Endodermal cell (in vitro differentiated cells): ENCODE measurements at places on chromosomes 5 and 9.

DNA sequence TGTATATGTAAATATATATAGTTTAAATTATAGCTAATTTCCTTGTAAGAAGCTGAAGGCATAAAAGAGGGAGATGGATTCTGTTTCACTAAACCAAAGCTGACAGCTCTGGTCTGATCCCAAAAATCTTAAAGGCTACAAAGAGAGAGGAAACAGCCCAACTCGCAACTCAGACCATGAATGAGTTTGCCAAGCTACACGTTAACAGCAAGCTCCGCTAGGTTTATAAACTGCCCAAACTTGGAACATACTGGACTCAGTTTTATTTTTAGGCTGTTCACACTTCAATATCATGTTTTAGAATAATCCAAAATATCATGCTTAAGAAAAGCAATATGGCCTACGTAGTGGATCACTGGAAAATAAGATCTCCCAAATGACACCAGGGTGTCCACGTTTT, 318.3 kb upstream of the RPS23 start:
- DNase-seq = no peak

- DNase-seq = no peak
Observed at GRCh38 chr5:170418736-170419135, 29.6 kb upstream of the KCNMB1 start.

DNA sequence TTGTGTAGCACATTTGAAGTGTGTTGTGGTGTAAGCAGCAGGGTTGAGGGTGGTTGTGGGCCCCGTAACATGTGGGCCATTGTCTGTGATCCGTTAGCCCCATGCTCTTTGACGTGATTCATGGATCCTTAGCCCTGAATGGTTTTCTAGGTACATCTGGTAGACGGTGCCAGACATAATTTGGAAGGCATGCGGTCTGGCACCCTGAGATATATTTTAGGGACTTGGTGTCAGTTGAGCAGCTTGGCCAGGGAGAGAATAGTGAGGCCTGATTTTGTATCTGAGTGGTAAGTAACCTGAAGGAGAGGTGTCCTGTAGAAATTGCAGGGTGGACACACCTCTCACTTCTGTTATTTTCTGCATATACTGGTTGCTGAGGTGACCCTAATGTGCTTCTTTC, 10.9 kb downstream of the SH3GL2 start:
- DNase-seq = no peak

DNA sequence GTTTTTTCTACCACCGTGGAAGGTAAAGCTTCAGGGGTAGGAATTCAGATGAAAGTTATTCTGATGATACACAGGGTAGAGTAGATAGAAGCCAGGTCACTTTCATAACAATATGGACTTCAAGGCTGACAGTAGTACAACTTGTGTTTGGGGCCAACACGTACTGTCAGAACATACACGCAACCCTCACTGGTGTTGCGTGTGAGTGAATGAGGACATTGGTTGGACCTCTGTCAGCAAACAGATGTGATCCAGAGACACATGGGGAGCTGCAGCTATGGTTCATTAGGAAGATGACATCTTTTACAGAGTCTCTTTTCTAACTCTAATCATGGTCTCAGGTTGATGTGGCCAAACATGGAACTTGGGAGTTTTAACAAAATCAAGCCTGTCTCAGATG, 70.1 kb upstream of the MOCS2 start:
- DNase-seq = no peak

DNA sequence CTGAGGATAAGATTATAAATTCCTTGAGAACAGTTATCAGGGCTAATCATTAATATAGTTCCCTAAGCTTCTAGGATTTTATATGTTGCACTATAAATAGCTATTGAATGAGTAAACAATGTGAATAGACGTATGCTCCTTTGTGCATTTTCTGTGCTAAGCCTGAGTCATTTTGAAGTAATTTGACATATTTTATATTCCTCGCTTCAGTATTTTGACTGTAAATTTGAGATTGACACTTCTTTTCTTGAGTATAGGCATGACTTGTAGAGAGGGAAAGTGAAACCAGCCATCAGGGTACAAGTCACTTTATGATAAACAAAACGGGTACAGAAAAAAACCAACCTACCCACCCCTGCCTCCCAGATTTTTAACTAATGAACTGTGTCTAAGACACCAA, 367.7 kb upstream of the PRR16 start:
- no peak for DNase-seq

DNA sequence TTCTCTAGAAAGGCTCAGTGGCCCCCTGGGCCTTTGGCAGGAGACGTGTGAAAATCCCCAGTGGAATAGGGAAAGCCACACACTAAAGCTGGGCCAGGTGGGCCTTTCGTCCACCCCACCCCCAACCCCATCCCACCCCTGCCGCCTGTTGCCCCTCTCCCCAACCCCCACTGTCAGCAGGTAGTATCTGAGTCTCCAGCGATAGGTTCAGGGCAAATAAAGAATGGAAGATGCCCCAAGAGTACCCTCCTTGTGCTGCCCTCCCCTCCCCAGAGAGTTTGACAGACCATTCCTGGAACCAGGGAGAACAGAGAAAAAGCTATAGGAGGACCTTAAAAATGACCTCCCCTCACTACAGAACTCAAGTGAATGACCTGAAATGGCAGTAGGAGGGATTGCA, 36.7 kb upstream of the UBE2D2 start:
- DNase-seq = no peak

DNA sequence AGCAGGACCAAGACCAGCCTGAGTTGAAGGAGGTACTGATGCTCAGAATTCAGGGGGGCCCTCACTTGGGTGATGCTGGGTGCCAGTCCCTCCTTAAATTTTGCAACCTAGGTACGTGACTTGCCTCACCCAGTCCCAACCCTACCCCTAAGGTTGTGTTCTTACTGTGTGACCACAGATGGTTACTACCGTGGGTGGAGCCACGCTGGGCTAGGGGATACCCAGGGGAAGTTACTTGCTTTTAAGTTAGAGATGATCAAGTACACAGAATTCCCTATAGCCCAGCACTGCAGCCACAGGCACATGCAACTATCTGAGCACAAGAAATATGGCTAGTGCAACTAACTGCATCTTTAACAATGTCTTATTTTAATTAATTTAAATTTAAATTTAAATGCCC, 32.9 kb downstream of the NXNL2 start:
- no peak for DNase-seq

- DNase-seq = peak; percentile 59
Observed at GRCh38 chr5:149237662-149238061, 34.0 kb upstream of the AFAP1L1 start.

DNA sequence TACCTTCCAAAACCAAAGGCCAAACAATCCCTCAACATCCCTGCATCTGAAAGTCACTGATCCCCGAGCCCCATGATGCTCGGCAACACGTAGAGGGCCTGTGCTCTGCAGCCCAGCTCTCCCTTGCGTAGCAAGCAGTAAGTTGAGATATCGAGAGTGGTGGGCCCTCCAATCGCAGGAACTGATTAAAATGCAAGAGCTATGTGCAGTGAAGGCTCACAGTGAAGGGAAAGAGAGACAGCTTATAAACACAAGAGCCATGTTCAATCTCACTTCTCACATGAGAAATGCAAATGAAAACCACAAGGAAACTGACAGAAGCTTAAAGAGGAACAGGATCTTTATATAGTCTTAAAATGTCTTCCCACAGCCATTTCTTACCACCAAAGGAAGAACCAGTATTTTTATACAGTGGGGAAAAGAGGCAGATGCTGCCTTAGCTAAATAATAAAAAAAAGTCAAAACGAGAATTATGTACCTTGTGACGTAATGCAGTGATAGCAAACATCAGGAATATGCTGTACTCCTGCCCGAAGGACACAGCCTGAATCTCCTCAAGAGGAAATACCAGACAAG, 24.6 kb downstream of the TTF1 start:
- DNase-seq = no peak

DNA sequence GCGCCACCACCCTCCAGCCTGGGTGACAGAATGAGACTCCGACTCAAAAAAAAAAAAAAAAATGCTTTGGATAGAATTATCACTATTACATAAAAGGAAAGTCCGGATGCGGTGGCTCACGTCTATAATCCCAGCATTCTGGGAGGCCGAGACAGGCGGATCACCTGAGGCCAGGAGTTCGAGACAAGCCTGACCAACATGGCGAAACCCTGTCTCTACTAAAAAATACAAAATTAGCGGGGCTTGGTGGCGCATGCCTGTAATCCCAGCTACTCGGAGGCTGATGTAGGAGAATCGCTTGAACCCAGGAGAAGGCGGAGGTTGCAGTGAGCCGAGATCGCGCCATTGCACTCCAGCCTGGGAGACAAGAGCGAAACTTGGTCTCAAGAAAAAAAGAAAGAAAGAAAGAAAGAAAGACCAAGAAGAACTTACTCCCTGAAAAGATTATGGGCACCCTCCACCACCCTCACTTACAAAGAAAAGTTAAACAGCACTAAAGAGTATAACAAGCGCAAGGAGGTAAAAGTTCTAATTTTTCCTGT, 17.8 kb downstream of the CDKN2A start:
- no peak for DNase-seq

DNA sequence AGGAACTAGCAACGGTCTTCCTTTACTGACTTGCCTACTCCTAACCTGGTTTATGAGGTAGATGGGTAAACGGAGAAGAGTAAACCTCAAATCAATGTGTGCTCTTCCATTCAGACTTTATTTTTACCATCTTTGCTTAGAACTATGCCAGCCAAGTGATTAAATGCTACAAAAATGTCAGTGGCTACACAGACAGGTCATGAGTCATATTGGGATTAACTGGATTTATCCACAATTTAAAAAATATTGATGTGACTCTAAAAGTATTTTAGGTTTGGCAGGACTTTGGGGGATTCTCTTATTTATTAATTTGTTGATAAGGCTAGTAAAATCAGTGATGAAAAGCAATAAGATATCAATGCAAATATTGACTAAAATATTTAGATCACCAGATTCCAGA, 275.0 kb downstream of the PLK2 start:
- no peak for DNase-seq

- no peak for DNase-seq
Observed at GRCh38 chr5:84478603-84479002, 93.9 kb upstream of the EDIL3 start.

- DNase-seq = no peak
Observed at GRCh38 chr5:66164044-66164790, 20.1 kb downstream of the SREK1 start.

DNA sequence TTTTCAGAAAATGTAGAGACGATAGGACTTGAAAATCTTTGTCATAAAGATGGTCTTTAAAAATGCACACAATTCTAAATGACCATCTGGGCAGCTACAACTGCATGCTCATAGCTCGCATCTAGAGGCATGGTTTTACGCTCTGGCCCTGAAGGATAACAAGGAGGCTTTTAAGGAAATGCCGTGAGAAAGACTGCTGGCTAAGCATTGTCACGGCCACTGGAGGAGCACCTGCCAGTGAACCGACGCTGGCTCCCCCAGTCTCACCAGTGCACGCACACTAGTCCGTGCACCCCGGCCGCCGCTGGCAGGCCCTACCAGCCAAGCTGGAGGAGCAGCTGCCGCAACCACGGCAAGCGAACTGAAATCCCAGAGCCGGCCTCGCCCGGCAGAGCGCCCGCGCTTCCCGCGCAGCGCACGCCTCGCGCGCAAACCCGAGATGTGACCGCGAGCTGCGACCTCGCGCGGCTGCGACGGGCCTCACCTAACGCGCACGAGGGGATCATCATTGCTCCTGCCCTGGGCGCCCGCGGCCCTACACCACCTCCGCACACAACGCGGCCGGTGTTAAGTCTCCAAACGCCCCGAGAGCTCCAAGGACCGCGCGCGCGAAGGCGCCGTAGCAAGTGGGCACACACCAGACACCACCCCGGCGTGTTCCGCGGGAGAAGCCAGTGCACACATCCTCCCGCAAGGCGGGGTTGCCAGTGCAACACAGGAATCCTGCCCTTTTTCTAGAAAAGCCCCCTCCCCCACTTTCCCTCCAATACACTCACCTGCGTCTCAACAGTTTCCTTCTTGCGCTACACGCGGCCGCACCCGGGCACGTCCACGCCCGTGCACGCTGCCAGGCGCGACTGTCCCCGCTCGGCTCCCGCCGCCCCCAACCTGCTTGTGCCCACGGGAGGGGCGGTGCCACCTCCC, 5.3 kb downstream of the ELAVL2 start:
- DNase-seq = peak; percentile 81

- DNase-seq = no peak
Observed at GRCh38 chr9:133968966-133969617, 23.0 kb downstream of the VAV2 start.

DNA sequence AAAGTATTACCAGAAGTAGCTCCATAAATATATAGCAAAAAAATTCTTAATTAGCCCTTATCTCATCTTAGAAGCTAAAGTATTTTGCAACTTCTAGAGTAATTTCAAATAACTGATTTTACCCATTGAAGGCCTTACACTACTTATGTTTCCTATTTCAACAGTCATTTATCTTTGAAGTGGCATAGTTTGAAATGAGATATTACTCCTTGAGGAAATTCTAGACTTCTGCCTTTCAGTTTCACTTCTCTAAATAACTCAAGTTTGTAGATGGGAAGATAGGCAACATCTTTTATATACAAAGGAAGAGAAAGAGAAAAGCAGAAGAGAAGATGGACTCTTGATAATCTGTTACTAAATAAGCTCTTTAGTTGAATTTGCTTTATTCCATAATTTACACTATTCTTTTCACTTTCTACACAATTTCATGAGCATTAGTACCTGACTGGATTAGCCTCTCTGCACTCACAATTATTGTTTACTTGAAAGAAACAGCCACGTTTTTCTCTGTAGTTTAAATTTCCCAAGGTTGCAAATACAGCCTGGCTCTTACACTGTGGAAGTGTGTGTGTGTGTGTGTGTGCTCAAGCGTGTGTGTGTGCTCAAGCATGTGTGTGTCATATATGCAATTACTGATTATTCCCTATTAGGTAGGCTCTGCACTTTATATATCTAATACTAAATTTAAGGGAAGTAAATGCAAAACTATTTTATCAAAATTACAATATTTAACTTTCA, 60.6 kb upstream of the EMB start:
- no peak for DNase-seq

GRCh38 chr5:96259151-96259772, 173.8 kb downstream of the PCSK1 start:
- no peak for DNase-seq

DNA sequence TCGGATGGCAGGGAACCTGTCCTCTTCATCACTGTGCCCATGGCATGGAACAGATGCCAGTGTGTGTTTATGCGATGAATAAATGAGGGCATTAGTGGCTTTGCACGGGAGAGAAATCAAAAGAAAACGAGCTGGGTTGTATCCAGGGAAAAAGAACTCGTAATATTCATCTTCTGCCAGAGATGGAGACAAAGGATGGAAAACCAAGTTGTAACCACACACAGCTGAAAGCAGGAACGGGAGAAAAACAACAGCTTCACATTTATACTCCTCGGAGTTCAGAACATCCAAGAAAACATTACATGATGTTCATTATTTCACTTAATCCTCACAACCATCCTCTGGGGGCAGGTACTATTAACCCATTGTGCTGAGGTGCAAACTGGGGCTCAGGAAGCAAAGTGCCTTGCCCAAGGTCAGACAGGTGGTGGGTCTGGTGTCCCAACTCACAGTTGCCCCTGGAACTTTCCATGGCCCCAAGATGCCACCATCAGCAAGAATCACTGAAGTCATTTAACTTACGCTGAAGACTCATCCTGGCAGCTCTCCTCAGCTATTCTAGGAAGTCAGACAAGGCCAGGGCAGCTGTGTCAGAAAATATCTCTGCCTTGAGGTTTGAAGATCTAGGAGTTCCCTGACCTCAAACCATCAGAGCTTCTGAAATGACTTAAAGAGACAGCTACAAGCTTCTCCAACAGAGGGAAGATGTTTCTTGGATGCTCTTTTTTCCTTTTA, 250.4 kb downstream of the NSG2 start:
- peak; percentile 18 for DNase-seq

GRCh38 chr5:68261169-68261568, 45.6 kb downstream of the PIK3R1 start:
- no peak for DNase-seq

- DNase-seq = no peak
Observed at GRCh38 chr5:107979291-107979690, 308.6 kb upstream of the EFNA5 start.
